Mucosa of descending colon (tissue), 3 donors: ENCODE measurements at places on chromosomes 3 and 15. TPM values are rescaled to one million over a fixed set of nuclear protein-coding genes. Genes with fewer than 3 reads are reported as not detected.

The ACKR4 gene
- total RNA-seq: 3.3 TPM

The RARB gene
- 1.9 TPM for total RNA-seq

The NANOGP8 gene
- total RNA-seq: not detected

The POPDC2 gene
- 89.0 TPM for total RNA-seq

The ADGRG7 gene
- 13.9 TPM for total RNA-seq

The IL5RA gene
- total RNA-seq: 0.57 TPM

The FAM81A gene
- total RNA-seq: 9.7 TPM

The CNTN6 gene
- total RNA-seq: not detected

The PLSCR5 gene
- total RNA-seq: not detected

The ITIH4 gene
- total RNA-seq: 4.3 TPM

The REC114 gene
- not detected for total RNA-seq

The CFAP100 gene
- total RNA-seq: not detected

The COX5A gene
- 312 TPM for total RNA-seq

The SCN11A gene
- total RNA-seq: 0.27 TPM

The ASB14 gene
- total RNA-seq: not detected

The IGDCC3 gene
- total RNA-seq: not detected

The IQCF5 gene
- not detected for total RNA-seq

The DLL4 gene
- 23.0 TPM for total RNA-seq

The FES gene
- total RNA-seq: 12.1 TPM

The CX3CR1 gene
- total RNA-seq: 0.94 TPM

The PAQR5 gene
- total RNA-seq: 27.7 TPM

The NEIL1 gene
- 41.4 TPM for total RNA-seq

The POLQ gene
- 1.9 TPM for total RNA-seq

The DAZL gene
- total RNA-seq: not detected
